ENCODE measurements at places on chromosomes 12 and 14.

DNA sequence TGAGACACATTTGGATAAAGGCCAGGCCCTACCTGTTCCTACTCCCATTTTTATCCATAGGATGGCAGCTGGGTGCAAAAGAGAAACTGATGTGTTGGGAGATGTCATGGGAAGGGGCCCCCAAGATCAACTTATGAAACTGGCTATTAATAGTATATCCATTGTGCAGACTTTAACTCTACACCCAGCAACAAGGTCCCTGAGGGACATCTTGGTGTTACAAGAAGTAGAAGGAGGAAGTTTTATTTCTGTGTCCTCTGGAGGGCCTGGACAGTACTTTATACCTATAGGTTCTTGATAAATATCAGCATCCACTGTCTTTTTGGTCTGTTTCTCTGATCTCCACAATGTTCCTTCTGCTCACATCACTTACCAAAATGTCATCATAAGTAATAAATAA lies 84.6 kb downstream of the BTG1 start:
- no peak for DNase-seq

DNA sequence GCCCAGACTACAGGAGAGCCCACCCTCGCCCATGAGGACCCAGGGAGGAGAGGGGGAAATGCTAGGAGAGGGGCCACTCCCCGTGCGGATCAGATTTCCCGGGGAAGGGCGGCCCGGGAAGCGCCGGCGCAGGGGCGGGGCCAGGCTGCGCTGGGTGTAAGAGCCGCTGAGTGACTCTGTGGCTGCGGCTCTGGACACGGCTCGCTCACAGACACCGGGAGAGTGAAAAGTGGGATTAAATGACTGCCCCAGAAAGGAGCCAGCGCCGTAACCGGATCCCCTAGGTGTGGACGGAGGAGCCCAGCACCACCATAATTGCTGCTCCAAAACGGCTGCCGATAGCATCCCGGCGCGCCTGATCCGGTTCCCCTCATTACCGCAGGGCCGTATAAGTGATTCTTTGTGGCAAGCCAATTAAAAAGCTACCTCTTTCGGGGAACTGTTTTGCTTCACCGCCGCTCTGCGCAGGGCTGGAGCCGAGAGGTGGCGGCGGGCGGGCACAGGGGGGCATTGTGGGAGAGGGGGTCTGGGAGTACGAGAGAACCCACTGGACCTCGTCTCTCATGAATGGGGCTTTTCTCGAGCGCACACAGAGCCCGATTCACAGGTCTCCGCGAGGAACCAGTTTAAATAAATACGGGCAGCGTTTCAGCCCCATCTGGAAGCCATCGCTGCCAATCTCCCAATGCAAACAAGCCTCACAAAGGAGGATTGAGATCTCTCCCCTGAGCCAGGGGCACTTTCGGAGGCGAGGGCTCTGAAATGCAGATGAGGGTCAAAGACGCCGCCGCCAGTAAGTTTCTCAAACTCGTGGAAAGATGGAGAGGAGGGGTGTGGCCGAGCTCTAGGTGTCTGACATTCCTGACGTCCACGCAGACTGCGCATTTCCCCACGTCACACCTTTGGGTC lies 2.5 kb downstream of the COL2A1 start:
- DNase-seq = no peak

DNA sequence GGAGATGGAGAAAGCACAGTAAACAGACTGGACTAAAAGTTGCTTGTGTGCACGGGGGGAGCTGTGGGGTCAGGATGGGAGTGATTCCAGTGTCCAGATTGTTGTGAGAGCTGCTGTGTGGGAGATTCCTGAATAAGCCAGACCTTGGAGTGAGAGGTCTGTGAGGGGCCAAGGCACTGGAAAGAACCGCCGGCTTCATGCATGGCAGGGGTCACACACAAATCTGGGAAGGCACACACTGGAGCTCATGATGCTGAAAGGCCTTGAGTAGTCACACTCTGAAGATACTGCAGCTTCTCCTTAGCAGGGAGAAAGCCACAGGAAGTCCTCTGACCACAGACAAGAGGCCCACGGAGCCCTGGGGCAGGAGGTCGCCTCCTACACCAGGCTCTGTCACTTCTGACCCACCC lies 23.1 kb downstream of the ADCY6 start:
- DNase-seq = no peak

- DNase-seq = no peak
These were observed 21.8 kb downstream of the WNK1 start for GRCh38 chr12:774051-774614.

DNA sequence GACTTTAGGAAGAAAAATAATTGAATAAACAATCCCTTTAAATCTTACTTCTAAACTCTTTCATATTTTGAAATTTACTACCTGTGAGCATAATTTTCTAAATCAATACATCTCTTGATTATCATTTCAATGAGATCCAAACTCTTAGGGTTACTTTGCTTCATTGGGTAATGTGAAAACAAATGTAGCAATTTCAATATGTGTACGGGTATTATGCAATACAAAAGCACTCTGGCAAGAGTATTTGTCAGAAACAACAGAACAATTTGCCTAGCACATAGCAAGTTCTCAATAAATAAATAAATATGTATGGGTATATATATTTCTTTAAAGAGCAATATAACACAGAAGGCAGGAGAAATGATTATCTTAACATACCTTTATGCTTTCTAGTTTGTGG lies 77.1 kb downstream of the PLEKHG7 start:
- DNase-seq = no peak

DNA sequence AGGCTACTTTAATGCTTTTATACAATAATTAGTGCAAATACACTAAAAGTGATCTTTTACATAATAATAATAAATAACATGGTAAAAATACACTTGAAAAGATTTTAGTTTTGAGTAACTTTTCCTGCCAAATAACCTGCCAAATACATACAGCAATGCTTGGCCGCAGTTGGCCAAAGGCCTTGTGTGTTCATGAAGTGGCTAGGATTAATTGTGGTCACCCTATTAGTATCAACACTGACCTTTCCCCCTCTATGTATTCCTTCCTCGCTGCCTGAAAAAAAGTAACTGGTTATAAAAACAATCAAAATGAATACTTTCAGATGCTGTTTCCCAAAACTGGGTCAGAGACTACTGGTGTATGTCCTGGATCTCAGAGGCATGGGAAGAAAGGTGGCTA lies 34.3 kb downstream of the KICS2 start:
- no peak for DNase-seq

GRCh38 chr14:51884086-51884927 lies 23.9 kb downstream of the GNG2 start:
- DNase-seq = peak; percentile 87

GRCh38 chr14:50791201-50791600 lies 39.8 kb downstream of the NIN start:
- no peak for DNase-seq

GRCh38 chr14:68701001-68701741 lies 91.7 kb downstream of the ZFP36L1 start:
- no peak for DNase-seq

DNA sequence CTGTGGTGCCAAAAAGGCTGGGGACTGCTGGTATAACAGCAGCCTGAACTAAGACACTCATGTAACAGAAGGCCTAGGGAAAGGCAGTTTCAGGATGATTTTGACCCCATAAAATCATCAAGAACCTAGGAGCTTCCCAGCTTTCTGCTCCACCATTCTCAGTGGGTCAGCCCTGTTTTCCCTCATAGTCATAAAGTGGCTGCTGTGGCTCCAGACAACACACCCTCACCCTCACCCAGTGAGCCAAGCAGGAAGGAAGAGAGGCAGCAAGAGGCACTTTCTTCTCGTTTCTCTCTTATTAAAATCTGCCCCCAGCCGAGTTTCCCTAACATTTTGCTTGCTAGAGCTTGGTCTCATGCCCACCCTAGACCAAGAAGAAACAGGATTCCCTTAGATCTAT lies 131.8 kb downstream of the SCARB1 start:
- DNase-seq = no peak

GRCh38 chr14:23432946-23433345 lies 2.5 kb downstream of the MYH7 start:
- DNase-seq = no peak

DNA sequence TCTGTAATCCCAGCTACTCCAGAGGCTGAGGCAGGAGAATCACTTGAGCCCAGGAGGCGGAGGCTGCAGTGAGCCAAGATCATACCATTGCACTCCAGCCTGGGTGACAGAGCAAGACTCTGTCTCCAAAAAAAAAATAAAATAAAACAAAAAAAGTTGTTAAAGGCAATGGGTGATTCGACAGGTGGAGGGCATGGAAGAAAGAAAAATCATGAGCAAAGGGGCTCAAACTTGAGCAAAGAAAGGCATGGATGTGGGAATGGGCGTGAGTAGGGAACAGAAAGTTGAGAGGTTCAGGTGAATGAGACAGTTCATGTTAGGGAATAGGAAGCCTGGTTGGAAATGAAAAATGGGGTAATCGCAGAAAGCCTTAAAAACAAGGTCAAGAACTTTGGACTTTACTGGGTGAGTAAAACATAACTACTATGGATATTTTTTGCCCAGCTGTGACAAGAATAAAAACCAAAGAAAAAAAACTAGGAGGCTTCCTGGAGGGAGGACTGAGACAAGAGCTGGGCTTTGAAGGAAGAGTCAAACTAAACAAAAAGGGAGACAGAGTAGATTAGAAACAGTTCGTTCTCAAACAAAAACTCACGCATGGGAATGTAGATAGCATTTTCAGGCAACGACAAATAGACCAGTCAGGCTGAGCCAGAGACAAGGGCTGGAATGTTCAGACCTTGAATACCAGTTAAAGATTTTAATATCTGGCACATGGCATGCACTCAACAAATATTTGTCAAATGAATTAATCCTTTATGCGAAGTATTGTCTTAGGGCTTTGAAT lies 18.8 kb downstream of the PYM1 start:
- DNase-seq = no peak

- DNase-seq = no peak
These were observed 9.1 kb upstream of the ERC1 start for GRCh38 chr12:981961-982360.

DNA sequence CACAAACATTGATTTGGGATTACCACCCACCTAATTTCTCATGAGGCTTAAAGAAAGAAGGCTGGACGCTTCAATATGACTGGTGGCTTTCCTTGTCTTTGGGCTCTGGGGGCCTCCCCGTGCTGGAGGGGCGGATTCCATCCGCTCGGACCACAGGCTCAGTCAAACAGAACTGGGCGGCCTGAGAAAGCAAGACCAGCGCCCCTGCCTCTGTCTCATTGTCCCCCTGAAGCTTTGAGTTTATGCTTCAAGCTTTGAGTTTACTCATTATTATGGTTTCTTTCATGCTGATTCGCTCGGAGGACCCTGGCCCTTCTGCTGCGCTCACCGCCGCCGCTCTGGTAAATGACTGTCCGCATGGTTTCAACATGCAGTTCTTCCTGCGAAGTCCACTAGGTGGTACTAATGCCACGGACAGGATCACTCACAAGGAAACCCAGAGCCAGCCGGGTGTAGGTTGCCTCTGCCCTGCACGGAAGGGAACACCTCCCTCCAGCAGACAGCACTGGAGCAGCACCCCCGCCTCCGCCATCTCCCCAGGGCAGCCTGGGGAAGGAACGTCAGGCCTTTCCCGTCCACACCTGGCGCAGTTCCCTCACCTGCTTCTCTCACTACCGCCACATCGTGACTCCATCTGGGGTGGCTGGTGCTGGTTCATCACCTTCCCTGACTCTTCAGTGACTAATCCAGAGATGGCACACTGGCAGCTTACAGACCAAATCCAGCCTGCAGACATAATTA lies 13.2 kb upstream of the TIGAR start:
- DNase-seq = peak; percentile 43

GRCh38 chr12:68789144-68789878 lies 18.7 kb upstream of the MDM2 start:
- no peak for DNase-seq

GRCh38 chr12:70070494-70071007 lies 172.7 kb upstream of the CNOT2 start:
- no peak for DNase-seq

DNA sequence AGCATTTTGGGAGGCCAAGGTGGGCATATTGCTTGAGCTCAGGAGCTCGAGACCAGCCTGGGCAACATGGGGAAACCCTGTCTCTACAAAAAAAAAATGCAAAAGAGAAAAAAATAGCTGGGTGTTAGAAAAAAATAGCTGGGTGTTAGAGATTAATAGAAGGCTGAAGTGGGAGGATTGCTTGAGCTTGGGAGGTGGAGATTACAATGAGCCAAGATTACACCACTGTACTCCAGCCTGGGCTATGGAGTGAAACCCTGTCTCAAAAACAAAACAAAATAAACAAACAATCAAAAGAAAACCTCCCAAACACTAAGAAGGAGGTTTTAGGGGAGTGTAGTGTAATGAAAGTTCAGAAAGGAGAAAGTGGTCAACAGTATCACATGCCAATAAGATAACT lies 202.1 kb downstream of the FLRT2 start:
- no peak for DNase-seq

DNA sequence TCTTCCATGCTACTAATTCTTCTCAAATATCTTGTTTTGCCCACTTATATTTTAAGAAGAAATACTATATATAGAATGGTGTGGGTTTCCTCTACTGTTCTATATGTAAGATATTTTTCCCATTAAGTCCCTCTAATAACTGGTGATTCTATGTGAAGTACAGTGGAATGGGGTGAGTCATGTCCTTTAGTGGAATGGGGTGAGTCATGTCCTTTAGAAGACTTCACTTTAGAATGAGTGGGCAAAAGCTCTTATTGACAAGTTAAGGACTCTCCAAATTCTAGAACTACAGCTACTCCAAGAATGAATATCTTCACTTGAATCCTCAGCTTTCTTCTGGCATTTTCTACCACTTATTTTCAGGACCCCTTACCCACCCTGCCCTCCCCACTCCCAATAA lies 349.9 kb downstream of the ETNK1 start:
- peak; percentile 89 for DNase-seq

GRCh38 chr14:49286257-49286983 lies 299.8 kb downstream of the RPS29 start:
- no peak for DNase-seq

DNA sequence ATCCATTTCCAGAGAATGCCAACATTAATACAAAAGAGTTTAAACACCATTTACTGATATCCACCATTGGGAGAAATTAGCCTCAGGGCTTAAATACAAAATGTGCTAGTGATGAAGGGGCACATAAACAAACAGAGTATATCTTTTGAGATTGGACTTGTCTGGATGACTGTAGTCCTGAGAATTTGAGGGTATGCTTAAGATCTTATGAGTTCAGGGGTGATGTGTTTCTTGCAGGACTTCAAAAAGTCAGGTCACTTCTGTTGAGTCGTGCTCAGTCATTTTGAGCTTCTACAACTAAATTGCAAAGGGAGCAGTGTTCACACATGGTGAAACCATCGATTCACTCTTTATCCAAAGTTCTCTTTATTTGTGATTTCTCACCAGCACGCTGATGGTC lies 425.7 kb downstream of the ATP23 start:
- no peak for DNase-seq

DNA sequence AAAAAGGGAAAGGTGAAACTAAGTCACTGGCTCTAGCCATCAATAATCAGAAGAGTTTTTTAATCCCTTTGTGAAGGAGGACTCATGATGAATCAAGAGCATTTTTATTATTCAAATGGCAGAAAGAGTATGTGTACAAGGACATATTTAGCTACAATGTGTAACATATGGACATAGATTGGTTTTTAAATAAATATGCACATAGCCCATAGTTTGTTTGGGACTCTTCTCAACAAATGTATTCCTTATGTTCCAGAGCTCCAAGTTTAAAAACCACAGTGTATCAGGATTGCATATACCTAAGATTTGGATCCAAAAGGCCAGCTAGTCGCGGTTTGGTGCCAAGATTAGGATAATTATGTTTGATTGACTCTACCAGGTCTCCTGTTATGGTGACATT lies 104.2 kb downstream of the C12orf50 start:
- DNase-seq = no peak
